ENCODE measurements at places on chromosomes 2 and 18. TPM values are rescaled to one million over a fixed set of nuclear protein-coding genes. Genes with fewer than 3 reads are reported as not detected.

The HRH4 gene
- polyA plus RNA-seq: not detected

The SERPINB3 gene
- polyA plus RNA-seq: 0.58 TPM

The RAX gene
- polyA plus RNA-seq: not detected

The RESP18 gene
- not detected for polyA plus RNA-seq

The NT5DC4 gene
- not detected for polyA plus RNA-seq

The C2orf78 gene
- polyA plus RNA-seq: not detected

The SIX3 gene
- not detected for polyA plus RNA-seq

The C2orf66 gene
- 0.06 TPM for polyA plus RNA-seq

All from foreskin keratinocyte (primary cell).